ENCODE measurements at places on chromosomes 11 and 22.

GRCh38 chr11:46588131-46588530 is 5.7 kb downstream of the AMBRA1 start:
- no peak for DNase-seq

DNA sequence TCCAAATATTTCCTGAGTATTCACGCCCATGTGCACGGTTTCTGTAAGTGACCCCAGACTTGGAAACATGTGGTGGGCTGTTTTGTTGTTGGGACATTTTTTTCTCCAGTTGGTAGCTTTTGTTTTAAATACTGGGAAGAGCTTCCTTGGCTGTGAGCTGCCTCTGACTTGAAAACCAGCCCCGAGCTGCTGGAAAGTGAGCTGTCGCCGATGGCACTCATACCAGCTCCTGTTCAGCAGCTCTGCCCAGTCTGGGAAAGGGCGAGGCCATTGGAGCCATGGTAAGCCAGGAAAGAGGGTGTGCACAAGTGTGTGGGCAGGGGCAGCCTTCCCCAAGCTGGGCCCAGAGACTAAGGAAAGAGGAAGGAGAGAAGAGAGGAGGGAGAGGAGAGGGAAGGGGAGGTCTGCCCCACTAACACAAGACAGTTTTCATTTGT is 3.2 kb upstream of the FLI1 start:
- DNase-seq = no peak

- no peak for DNase-seq
Observed at GRCh38 chr11:36619502-36619901, 21.5 kb upstream of the RAG2 start.

DNA sequence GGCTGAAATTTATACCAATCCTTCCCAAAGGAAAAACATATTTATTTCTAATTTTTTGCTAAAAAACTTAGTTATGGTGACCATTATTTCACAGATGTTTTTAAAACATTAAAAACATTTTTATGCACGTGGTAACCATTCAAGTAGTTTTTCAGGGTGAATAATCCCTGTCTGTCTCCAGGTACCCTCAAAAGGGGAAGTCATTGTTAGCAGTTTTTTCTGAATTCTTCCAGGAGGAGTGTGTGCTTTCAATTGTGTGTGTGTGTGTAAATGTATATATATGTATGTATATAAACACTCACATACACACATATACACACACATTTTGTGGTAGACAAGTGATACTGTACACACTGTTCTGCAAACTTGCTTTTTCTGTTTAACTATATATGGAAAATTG is 43.9 kb downstream of the MIAT start:
- no peak for DNase-seq
